Heart left ventricle (tissue), 16 donors: ENCODE measurements at places on chromosomes 16 and 17. TPM values are rescaled to one million over a fixed set of nuclear protein-coding genes. Genes with fewer than 3 reads are reported as not detected.

The EFTUD2 gene
- 71.7 TPM for polyA plus RNA-seq

The PER1 gene
- 164 TPM for polyA plus RNA-seq

The TENT4B gene
- polyA plus RNA-seq, result 5.3 TPM

The MSRB1 gene
- 70.2 TPM for polyA plus RNA-seq

The KRTAP2-3 gene
- polyA plus RNA-seq, result not detected

The AGRP gene
- polyA plus RNA-seq, result not detected

The ADGRG1 gene
- polyA plus RNA-seq, result 14.1 TPM

The TMEM88 gene
- 97.7 TPM for polyA plus RNA-seq

The APRT gene
- polyA plus RNA-seq, result 129 TPM

The TUBB3 gene
- polyA plus RNA-seq, result 0.19 TPM

The NUPR1 gene
- polyA plus RNA-seq, result 103 TPM

The RBFOX1 gene
- polyA plus RNA-seq, result 13.4 TPM

The ALOX12 gene
- polyA plus RNA-seq, result not detected

The TMEM235 gene
- not detected for polyA plus RNA-seq

The SULT1A4 gene
- polyA plus RNA-seq, result 12.9 TPM

The G6PC1 gene
- polyA plus RNA-seq, result not detected

The TPPP3 gene
- polyA plus RNA-seq, result 20.1 TPM

The HOXB1 gene
- polyA plus RNA-seq, result not detected

The FMNL1 gene
- 7.8 TPM for polyA plus RNA-seq

The KRT222 gene
- not detected for polyA plus RNA-seq

The TNP2 gene
- polyA plus RNA-seq, result not detected

The SPG7 gene
- polyA plus RNA-seq, result 101 TPM

The ASGR2 gene
- polyA plus RNA-seq, result 0.28 TPM

The FAM117A gene
- polyA plus RNA-seq, result 5.2 TPM

The C16orf89 gene
- 4.2 TPM for polyA plus RNA-seq

The GLOD4 gene
- 14.0 TPM for polyA plus RNA-seq

The GAST gene
- not detected for polyA plus RNA-seq

The CLDN6 gene
- not detected for polyA plus RNA-seq

The SEPTIN12 gene
- polyA plus RNA-seq, result not detected

The CALB2 gene
- 0.38 TPM for polyA plus RNA-seq

The PRAC2 gene
- polyA plus RNA-seq, result not detected

The TMEM220 gene
- polyA plus RNA-seq, result 3.2 TPM

The PLEKHH3 gene
- 19.9 TPM for polyA plus RNA-seq

The SLC12A3 gene
- not detected for polyA plus RNA-seq

The SHISA6 gene
- polyA plus RNA-seq, result 0.27 TPM

The RTN4RL1 gene
- polyA plus RNA-seq, result 4.9 TPM

The HSD17B2 gene
- not detected for polyA plus RNA-seq

The NUDT21 gene
- 53.8 TPM for polyA plus RNA-seq

The TMUB2 gene
- 35.1 TPM for polyA plus RNA-seq

The TBC1D3 gene
- polyA plus RNA-seq, result not detected

The VAT1L gene
- 0.32 TPM for polyA plus RNA-seq

The ZNF200 gene
- 4.7 TPM for polyA plus RNA-seq

The CBX8 gene
- 5.1 TPM for polyA plus RNA-seq

The NDUFB10 gene
- 1,618 TPM for polyA plus RNA-seq

The TBC1D3G gene
- 3.2 TPM for polyA plus RNA-seq

The NOD2 gene
- 0.71 TPM for polyA plus RNA-seq

The TOP2A gene
- polyA plus RNA-seq, result 0.28 TPM

The CCL3 gene
- 0.30 TPM for polyA plus RNA-seq

The CA10 gene
- polyA plus RNA-seq, result not detected

The LRRC46 gene
- polyA plus RNA-seq, result 0.23 TPM

The EPX gene
- polyA plus RNA-seq, result not detected

The CHRNE gene
- polyA plus RNA-seq, result 0.27 TPM

The PERCC1 gene
- 0.11 TPM for polyA plus RNA-seq

The KCNJ12 gene
- 7.3 TPM for polyA plus RNA-seq
